Liver (tissue), 10 donors: ENCODE measurements at places on chromosomes 16 and 17. TPM values are rescaled to one million over a fixed set of nuclear protein-coding genes. Genes with fewer than 3 reads are reported as not detected.

PRAC1 gene
- not detected for total RNA-seq

SCARF1 gene
- total RNA-seq = 11.9 TPM

NECAB2 gene
- 2.7 TPM for total RNA-seq

DNA sequence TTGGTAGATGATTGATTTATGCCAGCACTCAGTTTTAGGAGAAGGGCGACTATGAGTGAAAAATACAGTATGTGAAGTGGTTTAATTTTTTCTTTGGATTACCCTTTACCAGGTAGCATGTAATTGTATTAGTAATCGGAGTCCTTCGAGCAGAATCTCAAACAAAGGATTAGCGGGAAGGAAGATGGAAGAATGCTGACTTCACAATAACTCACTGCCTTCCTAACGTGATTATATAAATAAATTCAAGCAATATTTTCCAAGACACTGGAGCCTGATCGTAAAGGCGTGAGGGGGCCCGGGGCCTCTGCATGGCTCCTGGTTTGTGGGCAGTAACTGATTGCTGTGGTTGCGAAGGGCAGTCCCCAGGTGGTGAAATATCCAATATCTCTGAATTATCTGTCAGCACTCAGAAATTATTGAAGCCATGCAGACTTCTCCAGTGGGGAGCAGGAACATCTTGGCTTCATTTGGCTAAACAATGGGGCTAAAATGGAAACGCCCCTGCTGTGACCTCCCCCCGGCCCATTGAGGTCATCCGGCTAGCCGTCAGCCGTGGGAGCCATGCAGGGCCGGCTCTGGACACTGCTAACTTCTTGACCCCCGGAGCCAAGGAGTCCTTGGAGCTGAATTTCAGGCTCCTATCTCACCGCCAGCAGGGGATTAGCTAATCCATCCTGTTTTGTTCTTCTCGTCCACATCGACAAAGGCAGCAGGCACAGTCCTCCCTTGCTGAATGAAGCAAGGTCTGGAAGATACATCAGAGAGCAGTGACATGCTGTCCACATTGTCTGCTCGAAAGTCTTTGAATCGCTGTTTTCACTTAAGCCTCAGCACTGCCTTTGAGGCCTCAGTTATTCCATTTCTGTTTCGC lies 295.9 kb upstream of the N4BP1 start:
- no peak for DNase-seq
- H3K4me3 ChIP-seq = no peak overlapping the region
- H3K4me1 ChIP-seq = no peaks in the 10 kb centered on the region
- no peaks in the 10 kb centered on the region for H3K36me3 ChIP-seq

DNA sequence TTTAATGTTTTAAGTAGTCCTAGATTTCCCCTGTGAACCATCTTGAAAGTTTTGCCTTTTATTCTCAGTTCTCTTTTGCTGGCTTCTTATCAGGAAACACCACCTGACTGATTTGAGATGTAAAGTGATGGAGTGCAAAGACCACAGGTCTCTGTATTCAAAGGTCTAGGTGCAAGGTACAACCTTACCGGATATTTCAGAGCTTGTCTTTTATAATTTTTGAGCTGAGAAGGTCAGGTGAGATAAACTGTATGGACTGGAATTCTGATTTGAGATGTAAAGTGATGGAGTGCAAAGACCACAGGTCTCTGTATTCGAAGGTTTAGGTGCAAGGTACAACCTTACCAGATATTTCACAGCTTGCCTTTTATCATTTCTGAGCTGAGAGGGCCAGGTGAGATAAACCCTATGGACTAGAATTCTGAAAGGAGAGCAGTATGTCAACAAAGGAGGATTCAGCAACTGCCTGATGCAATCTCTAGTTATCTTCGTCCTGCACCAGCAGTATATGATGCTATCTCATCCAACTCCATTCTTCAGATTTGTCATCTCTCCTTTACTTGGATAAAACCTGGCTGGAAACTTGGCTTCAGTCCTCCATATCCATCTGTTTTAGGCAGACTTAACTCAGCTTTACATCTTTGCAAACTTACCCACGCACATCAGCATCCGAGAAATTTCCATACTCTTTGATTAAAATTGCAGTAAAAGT lies 64.3 kb downstream of the CENPV start:
- no peaks in the 10 kb centered on the region for H3K27me3 ChIP-seq
- peaks cover 44% of the 10 kb centered on the region for H3K4me1 ChIP-seq
- DNase-seq = no peak
- H3K4me3 ChIP-seq = no peak overlapping the region
- no peaks in the 10 kb centered on the region for H3K36me3 ChIP-seq

- H3K36me3 ChIP-seq = peaks cover 64% of the 10 kb centered on the region
- no peaks in the 10 kb centered on the region for H3K4me1 ChIP-seq
- no peak for DNase-seq
- H3K27ac ChIP-seq = no peak overlapping the region
Measured at GRCh38 chr17:43515656-43516055, 30.5 kb downstream of the ETV4 start.
